ENCODE measurements at places on chromosomes 4 and X. TPM values are rescaled to one million over a fixed set of nuclear protein-coding genes. Genes with fewer than 3 reads are reported as not detected.

- DNase-seq, result no peak
These were observed 141.7 kb downstream of the BRWD3 start for GRCh38 chrX:80667967-80668366.

- DNase-seq, result no peak
These were observed at the start of gene SPON2 for GRCh38 chr4:1172228-1172851. SPON2 (minus strand) TSS chr4:1172583.

GRCh38 chr4:25635501-25635900 is 20.1 kb upstream of the SLC34A2 start:
- DNase-seq, result no peak

DNA sequence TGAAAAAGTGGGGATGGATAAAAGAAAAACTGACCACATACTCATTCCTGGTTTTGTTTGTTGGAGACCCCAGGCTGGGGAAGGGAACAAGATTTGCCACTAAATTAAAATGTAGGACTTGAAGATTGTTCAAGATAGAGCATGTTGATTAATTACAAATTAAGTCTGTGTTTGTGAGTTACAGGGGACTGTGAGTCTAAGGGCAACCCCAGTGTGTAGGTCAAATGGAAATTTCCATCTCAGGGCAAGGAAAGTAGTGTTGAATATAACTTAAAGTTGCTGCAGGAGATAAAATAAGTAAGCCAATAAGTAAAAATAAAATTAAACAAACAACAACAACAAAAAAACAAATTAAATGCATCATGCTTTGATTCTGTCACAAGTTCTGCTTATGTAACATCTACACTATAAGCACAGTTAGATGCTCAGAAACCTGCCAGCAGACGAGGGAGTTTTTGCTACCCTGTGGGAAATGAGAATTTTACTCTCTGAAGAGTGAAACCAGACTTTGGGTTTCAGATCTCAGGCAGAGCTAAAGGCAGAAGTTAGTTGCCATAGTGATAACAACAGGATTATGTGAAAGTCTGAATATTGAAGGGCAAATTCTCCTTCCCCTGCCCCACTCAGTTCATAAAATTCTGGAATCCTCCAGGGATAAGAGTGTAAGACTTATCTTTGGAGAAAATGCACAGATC is 352.3 kb downstream of the GRXCR1 start:
- DNase-seq, result no peak

The NEXMIF gene
- 0.33 TPM for total RNA-seq

GRCh38 chr4:99610605-99611175 is 36.1 kb downstream of the MTTP start:
- DNase-seq, result no peak

The FATE1 gene
- total RNA-seq, result not detected

- no peak for DNase-seq
These were observed 135.4 kb upstream of the GNPDA2 start for GRCh38 chr4:44861756-44862155.

DNA sequence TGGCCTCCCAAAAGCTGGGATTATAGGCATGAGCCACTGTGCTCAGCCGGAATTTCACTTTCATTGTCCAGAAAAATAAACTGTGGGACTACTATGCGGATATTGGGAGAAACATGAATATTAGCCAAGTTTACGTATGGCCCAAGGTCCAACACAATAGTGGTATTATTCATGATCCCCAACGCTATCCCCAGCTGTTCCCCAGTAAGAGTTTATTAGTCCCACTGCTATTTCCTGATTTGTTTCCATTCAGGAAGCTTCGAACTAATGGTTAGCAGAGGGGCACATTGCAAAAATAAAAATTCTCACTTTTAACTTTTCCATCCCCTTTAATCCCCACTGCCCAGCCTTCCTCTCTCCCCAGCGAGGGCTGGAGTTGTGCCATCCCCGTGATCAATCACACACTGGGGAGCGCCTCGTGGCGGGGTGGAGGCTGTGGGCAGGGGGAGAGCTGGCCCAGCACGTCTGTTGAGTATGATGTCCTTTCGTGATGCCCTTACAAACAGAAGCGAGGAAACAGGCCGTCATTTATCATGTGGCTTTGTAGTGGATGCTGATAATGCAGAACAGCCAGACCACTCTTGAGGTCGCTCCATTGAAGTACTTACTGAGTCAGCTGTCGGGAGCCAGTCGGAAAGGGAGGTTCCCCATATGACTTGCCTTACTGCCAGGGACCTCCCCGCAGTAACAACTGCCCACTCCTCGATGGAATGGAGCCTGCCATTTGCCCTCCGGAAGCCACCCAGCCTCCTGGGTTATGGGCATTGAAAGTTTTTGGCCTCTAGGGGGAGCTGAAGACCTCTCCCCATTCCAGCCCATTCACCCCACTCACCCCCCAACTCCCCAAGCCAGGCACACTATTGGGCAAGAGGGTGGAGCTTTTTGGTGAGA is 117.0 kb downstream of the KDR start:
- DNase-seq, result no peak

- no peak for DNase-seq
These were observed 74.0 kb downstream of the FHDC1 start for GRCh38 chr4:153010146-153010545.

DNA sequence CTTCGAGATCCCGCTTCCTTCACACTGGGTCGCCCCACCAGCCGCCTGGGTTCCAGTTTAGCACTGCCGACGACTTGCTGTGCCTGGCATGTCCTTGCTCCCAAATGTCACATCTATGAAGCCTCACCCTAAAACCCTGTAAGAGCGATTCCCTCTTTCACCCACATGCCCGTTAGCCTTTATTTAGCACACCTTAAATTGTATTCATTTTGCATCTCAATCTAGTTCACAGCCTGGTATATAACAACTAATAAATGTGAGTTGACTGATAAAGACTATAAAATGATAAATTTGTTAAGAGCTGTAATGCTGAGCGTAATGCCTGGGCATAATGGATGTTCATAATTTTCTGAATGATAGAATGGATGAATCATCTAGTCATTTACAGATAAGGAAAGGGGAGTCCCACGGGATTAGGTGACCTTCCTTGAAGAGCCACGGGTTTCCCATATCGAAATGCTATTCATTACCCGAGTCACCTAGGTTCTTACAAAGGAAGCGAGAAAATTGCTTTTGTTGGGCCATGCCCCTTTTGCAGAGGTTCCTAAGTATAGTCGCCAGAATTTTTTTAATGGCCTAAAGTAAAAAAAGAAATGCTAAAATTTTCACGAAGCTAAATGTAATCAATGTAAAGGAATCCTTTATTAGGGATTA is 1.1 kb upstream of the AP1S2 start:
- DNase-seq, result no peak

DNA sequence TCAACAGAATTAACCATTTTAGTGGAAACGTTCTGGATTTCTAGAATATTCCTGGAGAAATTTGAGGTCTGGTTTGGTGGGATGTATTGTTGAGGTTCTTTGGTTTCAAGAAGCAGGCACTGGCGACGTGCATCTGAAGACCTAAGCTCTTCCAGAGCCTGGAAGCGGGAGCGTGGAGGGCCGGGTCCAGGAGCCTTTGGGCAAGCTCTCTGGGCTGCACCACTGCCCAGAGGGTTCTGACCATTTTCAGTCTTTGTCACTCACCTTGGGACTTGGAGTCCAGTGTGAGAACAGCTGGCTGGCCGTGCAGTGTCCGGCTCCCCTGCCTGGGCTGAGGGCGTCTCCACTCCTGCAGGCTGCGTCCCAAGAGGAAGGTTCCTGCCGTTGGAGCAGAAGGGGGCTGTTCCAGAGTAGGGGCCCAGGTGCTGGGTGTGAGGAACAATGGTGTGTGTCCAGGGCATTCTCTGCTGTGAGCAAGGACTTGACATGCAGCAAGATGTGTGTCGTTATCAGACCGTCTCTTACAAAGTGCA is 24.0 kb downstream of the PIGG start:
- peak; percentile 52 for DNase-seq

GRCh38 chrX:154592505-154592904 is 7.6 kb downstream of the CTAG1A start:
- no peak for DNase-seq

- DNase-seq, result no peak
These were observed 31.9 kb downstream of the CDKL2 start for GRCh38 chr4:75598390-75598789.

GRCh38 chr4:18106620-18107019 is 85.1 kb upstream of the LCORL start:
- DNase-seq, result no peak

The PARM1 gene
- 54.4 TPM for total RNA-seq

The CENPVL3 gene
- total RNA-seq, result not detected

DNA sequence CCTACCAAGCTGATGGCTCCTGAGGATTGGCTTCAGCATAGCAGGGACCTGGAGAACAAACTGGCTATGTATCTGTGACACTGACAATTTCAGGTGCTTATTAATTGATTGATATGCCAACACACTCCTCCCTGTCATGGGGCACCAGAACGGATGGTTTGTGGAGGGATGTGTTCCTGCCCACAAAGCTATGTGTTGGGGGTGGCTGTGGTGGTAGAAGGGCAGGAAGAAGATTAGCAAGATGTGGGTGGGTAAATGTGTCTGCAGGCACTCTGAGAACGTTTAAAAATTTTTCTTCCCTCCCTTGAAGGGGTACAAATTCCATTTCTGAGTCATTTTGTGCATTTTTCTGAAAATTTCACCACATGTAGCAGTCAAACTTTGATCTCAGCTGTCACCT is 55.0 kb upstream of the SCML1 start:
- DNase-seq, result no peak

DNA sequence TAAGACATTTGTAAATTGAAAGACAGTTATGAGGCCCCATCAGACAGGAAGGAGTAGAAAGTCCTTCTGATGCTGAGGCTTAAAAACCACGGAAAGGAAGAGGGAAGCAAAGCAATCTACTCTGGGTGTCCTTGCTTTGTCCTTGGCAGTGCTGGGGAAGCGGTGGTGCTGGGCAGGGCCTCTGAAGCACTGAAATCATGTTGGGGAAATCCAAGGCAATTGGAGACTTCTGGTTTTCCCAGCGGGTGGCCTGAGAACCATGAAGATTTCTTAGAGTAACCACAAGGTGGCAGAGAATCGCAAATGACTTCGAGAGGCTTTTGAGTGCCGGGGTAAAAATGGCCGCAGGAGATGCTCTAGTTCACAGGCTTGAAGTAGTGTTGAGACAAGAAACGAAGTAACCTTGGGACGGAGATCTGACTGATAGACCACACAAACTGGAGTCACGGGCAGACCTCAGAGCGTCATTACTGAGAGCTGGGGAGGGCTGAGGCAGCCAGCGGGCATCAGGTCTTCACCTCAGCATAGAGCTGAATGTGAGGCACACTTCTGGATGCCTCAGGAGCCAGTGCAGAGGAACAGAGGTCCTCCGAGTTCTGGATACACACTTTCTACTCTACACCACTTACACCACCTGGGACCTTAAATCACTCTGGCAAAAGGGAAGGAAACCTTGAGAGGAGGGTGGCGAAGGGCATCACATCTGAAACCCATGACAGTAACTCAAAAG is 130.7 kb upstream of the GPRIN3 start:
- peak; percentile 34 for DNase-seq

The SPARCL1 gene
- total RNA-seq, result 145 TPM

The PDGFC gene
- 39.9 TPM for total RNA-seq

Measured in upper lobe of left lung (tissue), 6 donors.